ENCODE measurements at places on chromosomes 5 and 9.

GRCh38 chr5:103041071-103041676, 78.8 kb downstream of the GIN1 start:
- DNase-seq = peak; percentile 38

- no peak for DNase-seq
Observed at GRCh38 chr5:132391247-132391646, 21.7 kb downstream of the SLC22A5 start.

- DNase-seq = no peak
Observed at GRCh38 chr9:8133606-8134005, 334.0 kb upstream of the DMAC1 start.

DNA sequence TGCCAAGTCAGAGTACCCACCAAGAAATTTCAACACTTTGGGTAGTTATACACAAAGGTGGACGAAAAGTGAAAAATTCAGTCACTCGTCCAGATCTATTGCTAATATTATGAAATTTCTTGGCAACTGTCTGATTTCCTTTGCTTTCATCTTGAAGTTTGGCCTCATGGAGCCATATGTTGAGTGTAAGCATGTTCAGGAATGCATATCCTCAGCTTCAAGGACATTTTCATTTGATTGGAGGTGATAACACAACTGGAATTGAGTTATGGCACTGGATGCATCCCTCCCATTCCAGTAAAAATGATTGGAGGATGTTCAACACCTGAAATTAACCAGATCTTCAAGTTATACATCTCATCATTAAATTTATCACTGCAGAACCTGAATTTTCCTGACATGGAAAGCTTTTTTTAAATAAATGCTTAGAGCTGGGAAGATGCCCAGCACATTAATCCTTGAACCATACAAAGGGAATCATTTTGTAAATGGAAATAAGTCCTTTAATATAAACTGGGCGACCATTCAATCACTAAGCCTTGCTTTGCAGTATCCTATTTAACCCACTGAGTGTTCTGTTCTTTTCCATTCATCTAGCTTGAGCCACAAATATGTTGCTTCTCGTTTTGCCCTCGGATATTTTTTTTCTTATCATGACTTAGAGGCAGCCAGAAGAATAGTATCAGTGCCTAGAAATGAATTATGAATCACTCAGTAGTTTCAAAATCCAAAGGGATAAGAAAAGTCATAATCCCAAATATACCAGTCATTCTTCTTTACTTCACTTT, 273.7 kb upstream of the PIK3R1 start:
- DNase-seq = no peak

- DNase-seq = no peak
Observed at GRCh38 chr5:168227973-168228615, 63.4 kb upstream of the WWC1 start.

GRCh38 chr9:109064963-109065702, 51.8 kb upstream of the CTNNAL1 start:
- DNase-seq = no peak

GRCh38 chr9:72977670-72978069, 24.8 kb upstream of the ALDH1A1 start:
- no peak for DNase-seq

GRCh38 chr5:15983392-15983791, 196.2 kb downstream of the MARCHF11 start:
- DNase-seq = no peak

GRCh38 chr5:995318-995717, 13.3 kb upstream of the NKD2 start:
- DNase-seq = no peak

DNA sequence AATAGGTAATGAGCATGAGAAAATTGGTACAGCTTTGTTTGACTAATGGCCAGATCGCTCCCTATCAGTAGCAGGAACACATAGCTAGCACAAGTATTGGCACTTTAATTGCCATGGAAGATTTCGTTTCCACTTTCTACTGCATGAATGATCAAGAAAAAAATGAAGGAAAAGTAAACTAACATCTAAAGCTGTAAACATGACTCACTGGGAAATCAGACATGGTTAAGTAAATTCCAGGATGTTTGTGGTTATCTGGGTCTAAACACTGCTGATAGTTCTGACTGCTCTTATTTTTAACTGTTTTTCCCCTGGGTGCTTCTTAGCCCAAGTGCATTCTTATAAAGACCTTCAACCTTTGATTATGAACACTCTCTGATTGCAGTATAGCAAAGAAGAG, 388.9 kb downstream of the NR2F1-AS1 start:
- DNase-seq = no peak

DNA sequence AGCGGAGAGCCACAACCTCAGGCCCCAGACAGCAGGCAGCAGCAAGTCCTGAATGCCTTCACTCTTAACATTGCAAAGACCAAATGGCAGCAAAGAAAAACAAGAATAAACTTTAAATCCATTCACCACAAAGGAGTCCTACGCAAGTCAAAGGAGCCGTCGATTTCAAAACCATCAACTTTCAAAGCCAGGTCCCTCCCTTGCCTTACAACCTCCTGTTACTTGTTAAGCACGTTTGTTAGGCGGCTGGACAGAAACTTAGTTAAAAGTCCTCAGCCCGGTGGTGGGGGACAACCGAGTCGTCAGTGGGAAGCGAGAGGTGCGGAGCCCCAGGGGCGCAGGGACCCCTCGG, 938 bp downstream of the LPAR1 start:
- DNase-seq = peak; percentile 6

DNA sequence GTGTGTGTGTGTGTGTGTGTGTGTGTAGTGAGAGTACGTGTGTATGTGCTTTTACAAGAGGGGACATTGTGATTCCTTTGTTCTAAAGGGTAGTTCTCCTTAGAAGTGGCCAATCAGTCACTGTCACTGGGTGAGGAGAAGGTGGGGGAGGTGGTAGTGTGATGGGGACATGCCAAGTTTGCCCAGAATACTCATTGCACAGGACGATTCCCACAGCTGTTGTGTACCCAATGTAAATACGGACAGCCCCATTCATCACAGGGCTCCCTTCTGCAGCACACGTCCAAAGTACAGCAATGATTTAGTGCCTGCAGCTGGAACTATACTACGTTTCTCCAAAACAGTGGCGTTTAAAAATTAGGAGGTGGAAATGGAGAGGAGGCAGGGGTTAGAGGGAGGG, 287.8 kb downstream of the TLR4 start:
- no peak for DNase-seq

- no peak for DNase-seq
Observed at GRCh38 chr5:116229131-116229689, 144.4 kb downstream of the COMMD10 start.

Data from NCI-H526 (cell line).